ENCODE measurements at places on chromosomes 2 and 18.

DNA sequence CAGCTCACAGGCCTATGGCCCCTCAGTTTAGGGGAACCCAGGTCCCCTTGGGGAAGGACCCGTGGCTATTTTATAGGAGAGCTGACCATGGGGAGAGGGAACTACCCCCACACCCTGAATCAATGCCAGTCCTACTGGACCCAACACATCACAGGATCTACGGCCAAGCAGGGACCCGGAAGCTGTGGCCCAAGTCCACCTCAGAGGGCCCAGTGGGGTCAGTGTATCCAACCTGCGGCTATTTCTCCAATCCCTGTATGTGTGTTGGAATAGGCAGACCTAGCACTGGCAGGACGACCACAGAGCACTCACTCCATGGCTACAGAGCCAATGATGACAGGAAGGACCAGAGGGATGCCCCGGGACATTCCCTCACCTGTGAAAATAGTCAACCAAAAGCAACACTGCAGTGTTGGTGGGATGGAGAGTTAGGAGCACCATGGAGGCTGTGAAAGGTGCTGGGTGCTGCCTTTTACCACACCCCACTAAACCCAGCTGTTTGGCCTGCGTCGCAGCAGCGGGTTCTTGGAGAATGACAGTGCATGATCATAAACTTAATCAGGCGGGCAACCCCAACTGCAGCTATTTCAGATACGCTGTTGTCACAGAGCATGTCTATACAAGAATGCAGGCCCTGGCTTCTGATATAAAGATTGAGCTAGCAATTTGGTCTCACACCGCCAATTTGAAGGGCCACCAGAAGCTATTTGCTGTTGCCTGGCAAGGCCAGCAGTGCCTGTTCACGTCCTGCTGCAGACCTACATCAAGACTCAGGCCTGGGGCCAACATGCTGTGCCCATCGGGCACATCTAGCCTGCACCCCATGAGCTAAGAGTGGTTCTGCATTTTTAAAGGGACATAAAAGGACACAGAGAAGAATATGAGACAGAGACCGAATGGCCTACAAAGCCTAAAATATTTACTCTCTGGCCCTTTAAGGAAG, 110.4 kb downstream of the EIPR1 start:
- no peak overlapping the region for H3K4me3 ChIP-seq
- H3K27ac ChIP-seq = peak overlapping the region; percentile 44
- no peak for DNase-seq
- no peaks in the 10 kb centered on the region for H3K27me3 ChIP-seq
- peaks cover 14% of the 10 kb centered on the region for H3K36me3 ChIP-seq
- peaks cover 4% of the 10 kb centered on the region for H3K4me1 ChIP-seq

DNA sequence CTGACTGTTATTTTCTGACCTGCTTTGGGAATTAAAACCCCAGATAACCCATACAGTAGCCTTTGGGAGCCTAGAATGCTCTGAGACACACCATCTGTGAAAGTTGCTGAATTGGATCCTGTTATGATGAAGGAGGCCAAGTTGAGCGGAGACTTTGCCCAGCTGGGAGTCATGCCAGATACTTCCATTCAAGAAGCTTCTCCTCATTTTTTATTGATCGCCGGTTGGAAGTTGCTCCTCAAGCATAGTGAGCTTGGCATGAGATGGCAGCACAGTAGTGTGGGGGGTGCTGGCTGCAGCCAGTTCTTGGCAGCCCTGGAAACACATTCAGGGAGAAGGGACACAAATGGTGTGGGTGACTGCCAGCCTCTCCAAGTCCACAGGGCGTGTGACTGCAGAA, 270.7 kb upstream of the NRP2 start:
- H3K4me3 ChIP-seq = no peak overlapping the region
- no peaks in the 10 kb centered on the region for H3K36me3 ChIP-seq
- no peak for DNase-seq

GRCh38 chr2:217330647-217331046, 470.8 kb upstream of the TNP1 start:
- H3K36me3 ChIP-seq = peaks cover 6% of the 10 kb centered on the region
- H3K4me1 ChIP-seq = no peaks in the 10 kb centered on the region
- DNase-seq = no peak
- H3K27me3 ChIP-seq = peaks cover 55% of the 10 kb centered on the region
- H3K27ac ChIP-seq = no peak overlapping the region
- no peak overlapping the region for H3K4me3 ChIP-seq

- peaks cover 47% of the 10 kb centered on the region for H3K4me1 ChIP-seq
- H3K27me3 ChIP-seq = no peaks in the 10 kb centered on the region
- DNase-seq = no peak
- H3K27ac ChIP-seq = no peak overlapping the region
- H3K36me3 ChIP-seq = peaks cover 10% of the 10 kb centered on the region
Measured at GRCh38 chr2:84849271-84849952, 31.5 kb downstream of the TRABD2A start.

DNA sequence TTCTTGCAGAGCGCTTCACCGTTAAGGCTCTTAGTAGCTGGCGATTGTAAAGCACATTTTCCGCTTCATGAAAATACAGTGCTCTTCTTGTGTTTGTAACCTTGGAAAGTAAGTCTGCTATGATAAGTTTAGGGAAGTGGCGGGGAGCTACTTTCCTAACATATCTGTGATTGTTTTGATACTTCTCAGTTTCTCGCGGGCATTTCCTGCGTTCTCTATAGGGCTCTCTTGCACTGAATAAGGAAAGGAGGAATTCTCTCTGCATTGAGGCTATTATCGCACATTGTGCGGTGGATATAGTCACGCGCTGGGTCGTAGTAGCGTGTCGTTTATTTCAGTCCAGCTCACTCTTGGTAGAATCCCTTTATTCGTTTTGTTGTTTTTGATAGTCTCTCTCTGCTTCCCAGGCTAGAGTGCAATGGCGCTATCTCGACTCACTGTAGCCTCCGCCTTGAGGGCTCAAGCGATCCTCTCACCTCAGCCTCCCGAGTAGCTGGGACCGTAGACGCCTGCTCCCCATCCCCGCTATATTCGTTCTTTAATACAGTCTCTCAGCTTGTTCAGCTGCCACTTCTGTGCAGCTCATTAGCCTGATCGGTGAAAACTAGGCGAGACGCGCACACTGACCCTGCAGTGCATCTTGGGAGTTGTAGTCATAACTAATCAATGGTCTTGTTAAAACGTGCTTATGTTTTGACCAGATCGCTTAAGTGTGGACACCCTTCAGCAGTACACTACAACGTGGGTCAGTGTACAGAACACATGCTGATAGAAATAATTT, 1.0 kb upstream of the PPP4R3B start:
- no peak overlapping the region for H3K4me3 ChIP-seq
- no peaks in the 10 kb centered on the region for H3K27me3 ChIP-seq
- peaks cover 7% of the 10 kb centered on the region for H3K36me3 ChIP-seq
- peak; percentile 46 for DNase-seq

DNA sequence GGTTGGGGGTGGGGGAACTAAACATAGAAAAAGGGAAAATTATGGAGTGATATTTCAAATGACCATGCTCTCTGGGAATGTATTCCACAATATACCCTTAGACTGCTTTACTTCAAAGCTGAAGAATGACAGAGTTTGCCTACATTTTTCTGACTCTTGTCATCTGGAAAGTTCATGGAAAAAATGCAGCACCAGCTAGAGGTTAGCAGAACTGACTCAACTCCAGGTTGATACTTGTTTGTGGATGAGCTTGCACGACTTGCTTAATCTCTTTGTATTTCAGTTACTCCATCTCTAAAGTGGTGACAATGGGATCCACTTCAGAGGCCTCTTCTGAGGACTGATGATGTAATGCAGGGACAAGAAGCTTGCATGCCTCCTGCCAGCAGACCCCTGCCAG, 824.0 kb upstream of the ID2 start:
- H3K36me3 ChIP-seq = no peaks in the 10 kb centered on the region
- no peak overlapping the region for H3K27ac ChIP-seq
- DNase-seq = no peak
- H3K27me3 ChIP-seq = peaks cover 4% of the 10 kb centered on the region
- H3K4me1 ChIP-seq = no peaks in the 10 kb centered on the region
- no peak overlapping the region for H3K4me3 ChIP-seq

- no peak overlapping the region for H3K4me3 ChIP-seq
- peaks cover 27% of the 10 kb centered on the region for H3K4me1 ChIP-seq
- H3K36me3 ChIP-seq = peaks cover 8% of the 10 kb centered on the region
- no peaks in the 10 kb centered on the region for H3K27me3 ChIP-seq
Measured at GRCh38 chr2:61416871-61417645, 53.8 kb downstream of the USP34 start.

DNA sequence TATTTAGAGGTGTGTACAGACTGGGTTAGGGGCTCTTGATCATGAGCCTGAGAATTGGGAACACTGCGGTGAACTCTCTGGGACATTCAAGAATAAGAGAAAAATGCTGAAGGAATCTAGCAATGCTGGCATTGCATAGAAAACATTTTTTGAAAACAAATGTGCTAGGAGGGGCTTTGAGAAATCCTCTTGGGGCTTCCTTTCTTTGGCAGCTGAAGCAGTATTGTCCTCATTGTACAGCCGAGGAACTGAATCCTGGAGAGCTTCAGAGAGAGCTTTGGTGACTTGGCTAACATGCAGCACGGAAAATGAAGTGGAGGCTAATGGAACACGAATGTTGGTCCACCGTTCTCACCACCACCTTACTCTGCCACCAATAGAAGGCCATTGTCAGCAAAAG, 107.3 kb upstream of the EFEMP1 start:
- no peak overlapping the region for H3K4me3 ChIP-seq
- H3K27me3 ChIP-seq = peaks cover 10% of the 10 kb centered on the region
- H3K36me3 ChIP-seq = no peaks in the 10 kb centered on the region
- no peaks in the 10 kb centered on the region for H3K4me1 ChIP-seq

DNA sequence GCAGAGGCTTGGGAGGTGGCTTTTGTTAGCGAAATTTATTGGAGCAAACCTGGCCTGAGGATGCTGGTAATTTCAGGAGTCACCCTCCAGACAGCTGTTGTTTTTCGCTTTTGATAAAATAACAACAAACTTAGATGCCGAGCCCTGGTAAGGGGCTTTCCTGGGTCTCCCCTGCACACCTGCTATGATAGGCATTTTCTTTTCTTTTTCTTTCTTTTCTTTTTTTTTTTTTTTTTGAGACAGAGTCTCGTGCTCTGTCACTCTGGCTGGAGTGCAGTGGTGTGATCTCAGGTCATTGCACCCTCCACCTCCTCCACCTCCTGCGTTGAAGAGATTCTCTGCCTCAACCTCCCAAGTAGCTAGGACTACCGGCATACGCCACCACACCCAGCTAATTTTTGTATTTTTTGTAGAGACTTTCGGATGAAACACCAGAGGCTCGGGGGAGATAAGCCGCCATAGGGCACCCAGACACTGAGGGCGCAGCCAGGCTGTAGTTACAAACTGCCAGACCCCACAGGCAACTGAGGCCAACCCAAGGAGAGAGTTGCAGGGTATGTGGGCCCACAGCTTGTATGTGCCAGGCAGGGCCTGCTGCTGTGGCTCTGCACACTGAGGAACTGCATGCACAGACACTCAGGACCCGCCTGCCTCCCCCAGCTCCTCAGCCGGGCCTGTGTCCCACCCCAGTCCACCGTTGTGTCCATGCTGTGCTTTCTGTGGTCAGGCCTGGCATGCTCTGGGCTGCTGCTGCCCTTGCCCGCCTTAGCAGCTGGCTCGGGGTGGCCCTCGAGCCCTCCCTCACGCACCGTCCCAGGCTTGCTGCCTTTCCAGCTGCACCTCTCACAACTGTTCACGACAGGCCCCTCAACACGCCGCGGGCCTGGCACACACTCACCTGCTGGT, 3.9 kb downstream of the GYPC start:
- H3K27me3 ChIP-seq = no peaks in the 10 kb centered on the region
- no peak for DNase-seq
- H3K36me3 ChIP-seq = peaks cover 10% of the 10 kb centered on the region
- peak overlapping the region; percentile 88 for H3K4me3 ChIP-seq
- peak overlapping the region; percentile 91 for H3K27ac ChIP-seq
- H3K4me1 ChIP-seq = peaks cover 65% of the 10 kb centered on the region

DNA sequence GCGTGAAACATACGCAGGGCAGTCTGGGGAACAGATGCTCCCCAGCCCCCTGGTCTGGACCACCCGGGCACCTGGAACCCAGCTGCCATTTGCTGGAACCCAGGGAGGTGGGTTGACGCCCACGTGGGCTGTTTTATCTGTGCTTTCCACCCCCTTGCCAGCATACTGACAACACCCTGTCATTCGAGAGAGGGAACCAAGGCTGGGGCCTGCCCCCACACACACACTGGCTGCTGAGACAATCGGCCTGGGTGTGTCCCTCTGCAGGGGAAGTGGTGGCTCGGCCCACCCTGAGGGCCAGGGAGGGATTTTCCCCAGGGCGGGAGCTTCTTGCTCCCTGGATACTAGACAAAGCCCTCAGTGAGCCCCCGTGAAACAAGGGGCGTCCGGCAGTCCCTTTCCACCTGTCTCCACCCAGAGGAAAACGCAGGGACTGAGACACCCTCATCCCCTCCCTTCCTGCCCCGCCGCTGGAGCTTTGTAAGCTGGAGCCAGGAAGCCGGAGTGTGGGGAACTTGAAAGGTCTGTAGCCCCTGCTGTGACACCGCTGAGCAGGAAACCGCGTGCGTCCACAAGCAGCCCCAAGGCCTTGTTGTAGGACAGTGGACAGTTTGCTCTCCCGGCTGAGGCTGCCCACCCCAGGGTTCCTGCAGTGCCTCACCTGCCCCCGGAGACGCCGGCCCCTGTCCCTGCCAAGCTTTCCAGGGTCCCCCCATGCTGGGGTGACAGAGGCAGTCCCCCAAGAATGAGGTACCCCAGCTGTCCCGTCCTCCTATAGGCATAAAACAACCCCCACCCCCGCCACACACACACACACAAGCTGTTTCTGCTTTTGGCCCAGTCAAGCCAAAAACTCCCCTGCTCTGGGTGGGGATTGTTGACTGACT, 14.1 kb upstream of the KLF11 start:
- H3K4me1 ChIP-seq = peaks cover 47% of the 10 kb centered on the region
- peak overlapping the region; percentile 95 for H3K27ac ChIP-seq
- peak; percentile 82 for DNase-seq
- no peaks in the 10 kb centered on the region for H3K27me3 ChIP-seq
- H3K4me3 ChIP-seq = peak overlapping the region; percentile 85

DNA sequence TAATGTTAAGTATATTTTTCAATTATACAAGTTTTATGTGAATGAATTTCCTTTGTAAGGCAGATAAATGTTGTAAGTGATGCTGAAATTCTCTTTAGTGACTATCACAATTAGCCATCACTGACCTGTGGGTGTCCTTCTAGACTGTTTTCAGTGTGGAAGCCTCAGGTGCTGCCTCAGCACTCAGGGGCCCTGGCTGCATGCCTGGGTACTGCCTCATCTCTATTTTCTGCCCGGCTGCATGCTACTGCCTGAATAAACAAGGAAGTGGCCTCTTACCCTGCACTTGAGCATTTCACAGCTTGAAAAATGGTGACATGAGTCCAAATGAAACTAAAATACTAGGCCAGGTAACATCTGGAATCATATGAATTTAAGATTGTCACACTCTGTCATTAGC, 787.6 kb upstream of the SALL3 start:
- no peaks in the 10 kb centered on the region for H3K36me3 ChIP-seq
- H3K4me1 ChIP-seq = no peaks in the 10 kb centered on the region
- no peaks in the 10 kb centered on the region for H3K27me3 ChIP-seq
- DNase-seq = no peak

GRCh38 chr2:13495051-13495450, 778.3 kb downstream of the TRIB2 start:
- no peaks in the 10 kb centered on the region for H3K27me3 ChIP-seq
- no peaks in the 10 kb centered on the region for H3K36me3 ChIP-seq
- H3K27ac ChIP-seq = no peak overlapping the region
- H3K4me3 ChIP-seq = no peak overlapping the region
- no peaks in the 10 kb centered on the region for H3K4me1 ChIP-seq
- DNase-seq = no peak

- DNase-seq = no peak
- no peak overlapping the region for H3K4me3 ChIP-seq
- H3K27ac ChIP-seq = no peak overlapping the region
- H3K4me1 ChIP-seq = peaks cover 5% of the 10 kb centered on the region
- peaks cover 8% of the 10 kb centered on the region for H3K36me3 ChIP-seq
Measured at GRCh38 chr2:11550302-11550701, 16.5 kb downstream of the GREB1 start.

Measured in naive B cell (primary cell).